ENCODE measurements at places on chromosomes 5 and 9.

GRCh38 chr9:81086416-81086815 is 602.9 kb downstream of the TLE1 start:
- DNase-seq, result no peak

DNA sequence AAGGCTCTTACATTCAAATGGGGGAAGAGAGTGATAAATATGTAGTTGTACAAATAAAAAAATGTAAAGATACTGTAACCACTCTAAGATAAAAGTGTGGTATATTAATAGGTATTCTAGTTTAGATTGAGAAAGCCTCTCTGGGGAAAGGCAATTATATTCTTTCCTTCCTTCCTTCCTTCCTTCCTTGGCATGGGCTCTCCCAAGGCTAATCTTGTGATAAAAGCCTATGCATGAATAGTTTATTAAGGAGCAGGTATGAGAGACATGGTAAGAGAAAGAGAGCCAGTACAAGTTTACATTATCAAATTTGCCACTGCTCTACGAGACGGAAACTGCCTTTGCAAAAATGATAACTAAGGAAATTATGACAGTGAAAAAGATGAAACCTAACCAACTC is 588.8 kb downstream of the PRELID2 start:
- DNase-seq, result no peak

DNA sequence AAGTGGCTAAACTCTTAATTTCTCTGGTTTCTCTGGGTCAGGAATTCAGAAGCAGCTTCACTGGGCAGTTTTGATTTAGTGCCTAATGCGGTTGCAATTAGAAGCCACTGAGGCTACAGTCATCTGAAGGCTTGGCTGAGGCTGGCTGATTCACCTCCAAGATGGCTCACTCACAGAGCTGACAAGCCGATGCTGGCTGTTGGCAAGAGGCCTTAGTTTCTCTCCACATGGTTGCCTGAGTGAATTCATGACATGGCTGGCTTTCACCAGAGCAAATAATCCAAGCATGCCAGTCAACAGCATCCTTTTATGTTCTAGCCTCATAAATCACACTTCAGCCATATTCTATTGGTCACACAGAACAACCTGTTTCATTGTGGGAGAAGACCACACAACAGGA is 2.8 kb upstream of the CDK7 start:
- no peak for DNase-seq

- DNase-seq, result peak; percentile 54
These were observed 3.3 kb upstream of the CDC20B start for GRCh38 chr5:55176176-55176818.

DNA sequence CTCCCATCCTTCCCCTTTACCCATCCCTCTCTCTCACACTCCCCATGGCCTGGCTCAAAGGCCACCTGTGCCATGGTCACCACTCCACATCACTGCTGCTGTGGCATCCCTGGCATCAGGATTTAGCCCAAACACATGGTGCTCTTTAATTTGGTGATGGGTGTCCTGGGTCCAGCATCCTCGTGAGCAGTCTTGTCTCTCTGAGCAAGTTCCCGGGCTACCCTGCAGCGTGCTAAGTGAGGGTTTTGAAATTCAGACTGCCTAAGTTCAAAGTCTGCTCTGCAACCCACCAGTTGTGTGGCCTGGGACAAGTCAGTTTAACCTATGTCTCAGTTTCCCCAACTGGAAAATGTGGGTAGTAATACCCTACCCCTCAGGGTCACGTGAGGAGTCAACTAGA is 39.9 kb downstream of the WHRN start:
- DNase-seq, result no peak

Data from HTR-8/SVneo (cell line).